Activated CD4-positive, alpha-beta T cell treated with anti-CD3 and anti-CD28 coated beads for 36 hours (primary cell): ENCODE measurements at places on chromosomes 12 and 14. TPM values are rescaled to one million over a fixed set of nuclear protein-coding genes. Genes with fewer than 3 reads are reported as not detected.

Gene FGF23
- total RNA-seq, result not detected

Gene CLEC1B
- not detected for total RNA-seq

DNA sequence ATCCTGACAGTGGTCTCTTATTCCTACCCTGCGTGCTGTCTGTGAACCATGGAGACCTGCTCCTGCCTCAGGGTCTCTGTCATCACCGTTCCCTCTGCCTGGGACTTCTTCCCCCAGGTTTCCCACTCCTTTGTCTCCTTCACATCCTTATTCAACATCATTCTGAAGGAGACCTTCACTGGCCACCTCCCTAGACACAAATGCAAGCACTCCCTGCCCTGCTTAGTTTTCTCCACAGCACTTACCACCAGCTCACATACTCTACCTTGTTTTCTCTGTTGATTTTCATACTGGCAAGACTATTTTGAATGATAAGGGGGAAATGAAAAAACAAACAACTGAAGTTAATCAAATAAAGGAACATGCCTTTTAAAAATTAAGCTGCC, 192.8 kb downstream of the ANO6 start:
- DNase-seq, result no peak

GRCh38 chr12:87311206-87311605, 718.0 kb downstream of the C12orf50 start:
- no peak for DNase-seq

DNA sequence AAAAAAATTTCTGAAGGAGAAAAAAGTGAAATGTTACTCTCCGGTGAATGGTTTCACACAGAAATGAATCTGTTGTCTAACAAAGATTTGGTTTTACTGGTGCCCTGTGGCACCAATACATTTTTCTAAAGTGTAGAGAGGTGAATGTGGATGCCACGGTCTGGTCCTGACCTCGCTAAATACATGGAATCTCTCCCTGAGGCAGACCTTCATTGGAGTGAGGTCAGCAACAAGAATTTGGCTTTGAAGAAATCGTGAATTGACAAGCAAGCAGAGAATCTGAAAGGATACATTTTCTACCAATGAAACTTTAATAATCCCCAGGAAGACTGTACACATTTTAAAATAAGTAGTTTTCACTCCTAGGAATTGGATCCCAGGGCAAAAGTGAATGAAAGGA, 81.2 kb upstream of the OTOGL start:
- no peak for DNase-seq

DNA sequence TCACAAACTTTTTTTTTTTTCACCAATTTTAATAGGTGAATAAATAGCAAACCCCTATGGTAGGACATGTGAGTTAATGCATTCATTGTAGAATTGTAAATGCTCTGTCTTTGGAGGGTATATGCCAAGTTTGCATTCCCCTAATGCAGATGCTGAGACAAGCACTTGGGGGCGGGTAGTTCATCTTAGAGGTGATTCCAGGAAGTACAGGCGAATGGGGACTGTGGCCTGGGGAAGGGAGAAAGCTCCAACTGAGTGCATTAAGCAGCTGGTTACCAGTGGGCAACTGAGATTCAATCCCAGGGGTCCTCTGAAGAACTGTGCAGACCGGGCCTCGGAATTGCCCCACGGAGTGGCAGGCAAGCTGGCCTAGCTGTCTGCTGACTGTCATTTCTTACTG, 107.6 kb downstream of the ZNF664 start:
- DNase-seq, result no peak
